Activated CD4-positive, alpha-beta T cell treated with anti-CD3 and anti-CD28 coated beads, Interleukin-2, amount 10 ng/mL, durations not matched to agents 24 days and 14 days (primary cell): ENCODE measurements at places on chromosomes 3 and 15.

GRCh38 chr15:65377105-65377975, 462 bp downstream of the IGDCC3 start:
- peak; percentile 61 for DNase-seq

DNA sequence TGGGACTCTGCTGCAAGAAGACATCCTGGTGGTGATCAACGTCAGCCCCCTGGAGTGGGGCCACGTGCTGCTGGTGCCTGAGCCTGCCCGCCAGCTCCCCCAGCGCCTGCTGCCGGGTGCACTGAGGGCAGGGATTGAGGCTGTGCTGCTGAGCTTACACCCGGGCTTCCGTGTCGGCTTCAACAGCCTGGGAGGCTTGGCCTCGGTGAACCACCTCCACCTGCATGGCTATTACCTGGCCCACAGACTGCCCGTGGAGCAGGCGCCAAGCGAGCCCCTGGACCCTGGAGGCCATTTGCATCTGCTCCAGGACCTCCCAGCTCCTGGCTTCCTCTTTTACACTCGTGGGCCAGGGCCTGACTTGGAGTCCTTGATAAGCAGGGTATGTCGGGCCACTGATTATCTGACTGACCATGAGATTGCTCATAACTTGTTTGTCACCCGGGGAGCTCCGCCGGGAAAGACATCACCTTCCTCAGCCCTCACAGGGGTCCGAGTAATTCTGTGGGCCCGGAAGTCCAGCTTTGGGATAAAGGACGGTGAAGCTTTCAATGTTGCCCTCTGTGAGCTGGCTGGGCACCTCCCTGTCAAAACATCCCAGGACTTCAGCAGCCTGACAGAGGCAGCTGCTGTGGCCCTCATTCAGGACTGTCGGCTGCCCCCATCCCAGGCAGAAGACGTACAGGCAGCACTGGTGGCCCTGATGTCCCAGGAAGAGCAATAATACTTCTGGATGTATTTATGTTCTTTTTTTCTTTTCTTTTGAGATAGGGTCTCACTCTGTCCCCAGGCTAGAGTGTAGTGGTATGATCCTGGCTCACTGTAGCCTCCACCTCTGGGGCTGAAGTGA, 7.6 kb downstream of the GDPGP1 start:
- DNase-seq, result no peak

GRCh38 chr3:126546013-126546412, 12.7 kb downstream of the C3orf22 start:
- DNase-seq, result no peak

DNA sequence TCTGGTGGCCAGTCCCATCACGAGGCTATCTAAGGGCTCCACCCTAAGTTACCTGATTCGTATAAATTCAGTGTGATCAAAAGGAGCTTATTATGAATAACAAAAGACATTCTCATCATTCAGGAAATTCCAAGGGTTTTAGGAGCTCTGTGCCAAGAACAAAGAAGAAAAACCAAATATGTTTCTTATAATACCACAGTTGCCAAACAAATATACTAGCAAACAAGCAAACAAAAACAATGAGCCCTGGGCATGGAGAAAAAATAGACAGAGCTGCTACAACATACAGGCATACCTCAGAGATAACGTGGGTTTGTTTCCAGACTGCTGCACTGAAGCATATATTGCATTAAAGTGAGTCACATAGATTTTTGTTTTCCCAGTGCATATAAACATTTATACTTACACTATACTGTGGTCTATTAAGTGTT, 20.2 kb upstream of the CFAP161 start:
- no peak for DNase-seq

- no peak for DNase-seq
Measured at GRCh38 chr3:31880020-31880419, 101.0 kb downstream of the OSBPL10 start.

DNA sequence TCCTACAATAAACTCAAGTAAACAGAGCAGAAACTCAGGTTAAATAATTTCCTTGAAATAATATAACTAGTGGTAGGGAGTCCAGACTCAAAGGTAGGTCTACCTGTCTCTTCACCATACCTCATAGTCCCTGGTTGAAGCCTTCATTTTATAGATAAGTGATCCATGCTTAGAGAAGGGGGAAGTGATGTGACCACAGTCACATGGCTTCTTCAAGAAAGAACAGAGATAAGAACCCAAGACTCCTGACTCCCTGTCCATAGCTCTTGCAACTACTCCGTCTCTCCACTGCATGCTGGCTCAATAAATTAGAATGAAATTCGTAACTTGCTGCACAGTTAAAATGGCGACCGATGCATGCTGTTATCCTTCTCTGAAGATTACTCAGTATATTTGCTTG, 11.0 kb upstream of the C15orf61 start:
- no peak for DNase-seq

GRCh38 chr3:127532561-127533203, 57.9 kb downstream of the TPRA1 start:
- DNase-seq, result no peak

GRCh38 chr3:134180761-134181160, 69.9 kb downstream of the RYK start:
- no peak for DNase-seq
